ENCODE measurements at places on chromosomes 6 and 20.

- peak; percentile 74 for DNase-seq
These were observed 15.8 kb upstream of the LIN28B start for GRCh38 chr6:104940893-104941728.

DNA sequence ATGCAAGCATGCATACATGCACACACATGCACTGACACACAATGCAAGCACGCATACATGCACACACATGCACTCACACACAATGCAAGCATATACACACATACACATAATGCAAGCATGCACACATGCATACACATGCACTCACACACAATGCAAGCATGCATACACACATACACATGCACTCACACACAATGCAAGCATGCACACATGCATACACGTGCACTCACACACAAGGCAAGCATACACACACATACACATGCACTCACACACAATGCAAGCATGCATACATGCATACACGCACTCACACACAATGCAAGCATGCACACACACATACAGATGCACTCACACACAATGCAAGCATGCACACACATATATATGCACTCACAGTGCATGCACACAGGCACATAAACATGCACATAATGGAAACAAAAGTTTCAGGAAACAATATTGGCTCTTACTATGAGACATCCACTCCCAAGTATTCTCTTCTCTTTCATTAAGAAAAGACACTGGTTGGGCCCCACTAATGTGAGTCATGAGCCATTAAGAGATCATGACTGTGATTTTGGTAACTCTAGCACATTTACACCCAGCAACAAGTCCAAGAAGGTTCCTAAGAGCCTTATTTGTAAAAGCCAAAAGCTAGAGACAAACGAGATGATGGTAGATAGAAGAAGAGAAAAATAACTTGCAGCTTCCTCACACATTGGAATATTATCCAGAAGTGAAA lies 22.2 kb downstream of the APCDD1L start:
- DNase-seq = no peak

DNA sequence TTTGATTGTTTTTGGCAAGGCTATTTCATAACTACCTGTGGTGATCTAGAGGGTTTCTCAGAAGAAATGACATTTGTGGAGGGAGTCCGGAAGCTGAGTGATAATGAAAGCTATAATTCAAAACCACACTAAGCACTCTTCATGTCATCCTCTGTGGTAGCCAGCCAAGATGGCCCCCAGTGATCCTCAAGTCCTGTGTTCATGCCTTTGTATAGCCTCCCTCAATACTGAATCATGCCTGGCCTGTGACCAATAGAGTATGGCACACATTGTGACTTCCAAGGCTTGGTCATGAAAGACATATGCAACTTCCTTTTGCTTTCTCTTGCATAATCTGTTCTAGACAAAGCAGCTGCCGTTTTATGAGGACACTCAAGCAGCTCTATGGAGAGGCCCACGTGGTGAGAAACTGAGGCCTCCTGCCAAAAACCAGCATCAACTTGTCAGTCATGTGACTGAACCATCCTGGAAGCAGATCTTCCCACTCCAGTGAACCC lies 12.8 kb upstream of the DNAAF9 start:
- no peak for DNase-seq

DNA sequence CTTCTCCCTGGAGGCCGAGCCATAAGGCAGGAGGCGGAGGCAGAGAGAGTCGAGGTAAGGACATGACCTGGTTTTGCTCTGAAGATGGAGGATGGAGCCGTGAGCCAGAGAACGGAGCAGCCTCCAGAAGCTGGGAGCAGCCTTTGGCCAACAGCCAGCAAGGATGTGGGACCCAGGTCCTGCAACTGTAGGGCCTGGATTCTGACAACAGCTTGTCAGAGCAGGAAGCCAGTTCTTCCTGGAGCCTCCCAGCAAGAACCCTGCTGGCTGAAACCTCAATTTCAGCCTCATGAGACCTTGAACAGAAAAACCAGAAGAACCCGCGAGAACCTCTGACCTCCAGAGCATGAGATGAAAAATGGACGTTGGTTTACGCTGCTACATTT lies 13.4 kb upstream of the MRGBP start:
- DNase-seq = no peak

DNA sequence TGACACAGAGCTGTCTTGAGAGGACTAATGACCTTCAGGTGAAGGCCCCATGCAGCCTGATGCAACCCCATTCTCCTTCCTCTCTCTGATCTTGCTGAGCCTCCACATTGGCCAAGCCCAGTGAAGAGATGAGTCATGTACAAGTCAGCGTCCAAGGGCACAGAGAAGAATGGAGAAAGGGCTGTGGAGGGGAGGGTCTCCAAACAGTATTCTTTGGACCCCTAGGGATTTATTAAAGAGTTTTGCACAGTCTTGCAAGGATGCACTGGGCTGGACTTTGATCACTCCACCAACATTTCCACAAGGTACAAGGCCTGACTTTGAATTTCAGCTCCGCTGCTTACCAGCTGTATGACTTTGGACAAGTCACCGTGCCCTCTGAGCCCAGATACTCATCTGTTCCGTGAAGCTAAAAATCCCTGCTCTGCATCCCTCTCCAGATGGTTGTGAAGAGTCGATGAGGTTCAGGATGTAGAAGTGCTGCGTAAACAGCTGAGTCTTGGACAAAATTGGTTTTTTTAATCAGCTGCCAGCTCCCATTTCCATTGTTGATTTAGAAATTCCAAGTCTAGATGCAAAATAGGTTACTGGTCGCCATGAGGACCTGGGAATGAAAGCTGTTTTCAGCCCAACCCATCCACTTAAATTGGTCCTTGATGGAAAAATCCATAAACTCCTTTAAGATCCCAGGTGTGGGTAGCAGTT lies 14.1 kb upstream of the KCNG1 start:
- no peak for DNase-seq

DNA sequence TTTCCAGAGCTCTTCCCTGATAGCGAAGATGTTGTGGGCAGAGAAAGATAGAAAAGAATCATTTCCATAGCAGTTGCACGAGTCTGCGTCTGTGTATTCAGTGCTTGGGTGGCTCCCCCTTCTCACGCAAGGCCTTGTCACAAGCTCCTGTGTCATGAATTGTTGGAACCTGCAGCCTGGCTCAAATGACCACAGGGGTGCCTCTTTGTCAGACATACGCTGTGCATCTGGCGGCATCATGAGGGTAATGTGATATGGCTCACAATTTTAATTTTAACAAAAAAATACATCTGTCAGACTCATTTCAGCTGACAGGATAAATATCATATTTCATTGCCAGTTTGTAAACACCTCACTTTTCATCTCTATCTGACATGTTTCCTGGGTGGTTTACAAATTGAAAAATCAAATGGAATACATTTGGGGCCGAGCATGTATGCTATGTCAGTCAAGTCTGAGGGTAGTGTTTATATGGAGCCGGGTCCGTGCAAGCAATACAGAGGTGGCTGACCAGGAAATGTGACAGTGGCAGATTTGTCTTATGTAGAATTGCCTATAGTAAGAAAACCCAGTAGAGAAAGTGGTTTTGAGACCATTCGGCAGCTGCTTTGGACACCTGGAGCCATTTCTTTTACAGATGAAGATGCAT lies 90.9 kb downstream of the CAP2 start:
- no peak for DNase-seq

DNA sequence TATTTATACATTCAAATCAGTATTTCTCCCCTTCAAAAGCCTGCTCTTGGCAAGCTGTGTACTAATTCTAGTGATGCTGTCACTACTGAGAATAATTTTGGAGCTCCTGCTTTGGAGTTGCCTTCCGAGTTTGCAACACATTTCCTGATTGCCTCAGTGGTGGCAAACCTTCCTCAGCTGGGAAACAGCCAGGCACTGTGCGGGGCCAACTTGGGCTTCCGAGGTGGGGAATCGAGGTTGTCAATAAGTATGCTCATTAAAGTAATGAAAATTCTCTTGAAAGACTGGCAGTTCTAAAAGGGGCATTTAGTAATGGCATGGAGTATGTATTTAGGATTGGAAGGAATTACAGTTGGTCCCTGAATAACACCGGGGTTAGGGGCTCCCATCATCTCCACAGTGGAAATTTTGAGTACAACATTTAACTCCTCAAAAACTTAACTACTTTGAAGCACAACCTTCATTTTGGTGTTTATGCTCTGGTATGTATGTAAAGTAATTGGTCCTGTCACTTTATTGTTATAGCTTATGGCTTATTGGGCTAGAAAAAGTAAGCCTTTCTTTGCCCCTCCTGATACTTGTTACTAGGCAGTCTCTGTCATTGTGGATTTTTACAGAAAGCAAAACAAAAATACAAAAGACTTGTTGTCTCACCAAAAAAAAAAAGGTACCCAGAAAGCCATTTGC lies 2.7 kb downstream of the PAQR8 start:
- DNase-seq = no peak

GRCh38 chr20:15287329-15287728 lies 949.9 kb upstream of the FLRT3 start:
- DNase-seq = no peak

GRCh38 chr6:37126961-37127616 lies 42.9 kb upstream of the PIM1 start:
- DNase-seq = no peak
